ENCODE measurements at places on chromosomes 2 and 18. TPM values are rescaled to one million over a fixed set of nuclear protein-coding genes. Genes with fewer than 3 reads are reported as not detected.

Gene TLX2
- total RNA-seq, result 0.36 TPM

Gene STPG4
- total RNA-seq, result not detected

Gene SKOR2
- total RNA-seq, result not detected

Gene PRSS56
- total RNA-seq, result 0.11 TPM

Gene ONECUT2
- total RNA-seq, result 0.31 TPM

Gene SP100
- total RNA-seq, result 28.6 TPM

Gene TNFAIP6
- 1.2 TPM for total RNA-seq

Gene SERPINB11
- 0.17 TPM for total RNA-seq

Gene ACTR1B
- 47.1 TPM for total RNA-seq

Gene EGR4
- 0.09 TPM for total RNA-seq

Gene LIPG
- total RNA-seq, result 0.34 TPM

Gene MYOM1
- 0.19 TPM for total RNA-seq

Gene SERPINB13
- not detected for total RNA-seq

Gene CD226
- total RNA-seq, result 0.08 TPM

Gene CRIM1
- 99.2 TPM for total RNA-seq

Gene TM4SF20
- total RNA-seq, result 9.9 TPM

Gene CFAP221
- not detected for total RNA-seq

Gene GALNT3
- not detected for total RNA-seq

Gene RGPD6
- 8.4 TPM for total RNA-seq

Gene RASGRP3
- total RNA-seq, result 0.61 TPM

Gene CYS1
- total RNA-seq, result 1.3 TPM

Gene APOB
- total RNA-seq, result 0.23 TPM

Gene C2orf66
- total RNA-seq, result 0.12 TPM

Gene TRABD2A
- total RNA-seq, result 13.4 TPM

Gene HSBP1L1
- total RNA-seq, result 12.9 TPM

Gene LOXHD1
- total RNA-seq, result not detected

Gene ANKRD62
- not detected for total RNA-seq

Gene RAX
- not detected for total RNA-seq

Gene POTEJ
- total RNA-seq, result not detected

Gene INSIG2
- 12.4 TPM for total RNA-seq

Gene IL36A
- total RNA-seq, result not detected

Gene ANKRD29
- total RNA-seq, result 17.4 TPM

Gene CHRND
- not detected for total RNA-seq

Gene DTNB
- total RNA-seq, result 9.3 TPM
